Fibroblast of lung (primary cell): ENCODE measurements at places on chromosomes 6 and 20. TPM values are rescaled to one million over a fixed set of nuclear protein-coding genes. Genes with fewer than 3 reads are reported as not detected.

RTN4IP1 gene
- 5.9 and 8.4 TPM in 2 replicates for total RNA-seq

- DNase-seq, result no peak
- H3K36me3 ChIP-seq, result no peaks in the 10 kb centered on the region
- H3K4me1 ChIP-seq, result no peaks in the 10 kb centered on the region
- no peaks in the 10 kb centered on the region for H3K27me3 ChIP-seq
- no peak overlapping the region for H3K4me3 ChIP-seq
Observed at GRCh38 chr20:13336308-13337089, 115.4 kb downstream of the ISM1 start.

ZNF391 gene
- total RNA-seq, result 1.3 and 2.8 TPM in 2 replicates

DNA sequence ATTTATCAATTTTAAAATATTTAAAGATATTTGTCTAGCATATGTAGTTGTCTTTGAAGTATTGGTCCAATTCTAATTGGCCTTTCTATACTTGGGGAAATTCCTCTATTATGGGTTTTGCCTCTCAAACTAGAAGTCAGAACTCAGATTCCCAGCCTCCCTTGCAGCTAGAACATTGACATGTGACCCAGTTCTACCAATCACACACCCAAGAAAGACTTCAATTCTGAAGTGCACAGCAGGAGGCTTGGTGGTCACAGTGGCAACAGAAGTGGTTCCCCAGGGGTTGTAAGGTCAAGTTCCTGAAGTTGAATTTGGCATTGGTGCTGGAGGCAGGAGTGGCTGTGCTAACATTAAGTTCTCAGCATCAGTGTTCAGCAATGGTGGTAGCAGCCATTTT lies 14.8 kb upstream of the FKBP5 start:
- no peaks in the 10 kb centered on the region for H3K27me3 ChIP-seq
- DNase-seq, result no peak
- no peak overlapping the region for H3K4me3 ChIP-seq
- H3K27ac ChIP-seq, result no peak overlapping the region

DCDC2 gene
- total RNA-seq, result under 0.01 TPM in 1 of 2 replicates, not detected in the other

PSORS1C2 gene
- not detected in 2 replicates for total RNA-seq

- peaks cover 4% of the 10 kb centered on the region for H3K4me1 ChIP-seq
- no peak overlapping the region for H3K27ac ChIP-seq
- H3K36me3 ChIP-seq, result no peaks in the 10 kb centered on the region
- H3K27me3 ChIP-seq, result no peaks in the 10 kb centered on the region
Observed at GRCh38 chr6:125811259-125811658, 20.5 kb downstream of the NCOA7 start.

- H3K4me1 ChIP-seq, result no peaks in the 10 kb centered on the region
- no peaks in the 10 kb centered on the region for H3K27me3 ChIP-seq
- no peaks in the 10 kb centered on the region for H3K36me3 ChIP-seq
- H3K27ac ChIP-seq, result no peak overlapping the region
- no peak for DNase-seq
- H3K4me3 ChIP-seq, result no peak overlapping the region
Observed at GRCh38 chr6:167399599-167399998, 74.7 kb downstream of the TTLL2 start.
